ENCODE measurements at places on chromosomes 4 and X.

DNA sequence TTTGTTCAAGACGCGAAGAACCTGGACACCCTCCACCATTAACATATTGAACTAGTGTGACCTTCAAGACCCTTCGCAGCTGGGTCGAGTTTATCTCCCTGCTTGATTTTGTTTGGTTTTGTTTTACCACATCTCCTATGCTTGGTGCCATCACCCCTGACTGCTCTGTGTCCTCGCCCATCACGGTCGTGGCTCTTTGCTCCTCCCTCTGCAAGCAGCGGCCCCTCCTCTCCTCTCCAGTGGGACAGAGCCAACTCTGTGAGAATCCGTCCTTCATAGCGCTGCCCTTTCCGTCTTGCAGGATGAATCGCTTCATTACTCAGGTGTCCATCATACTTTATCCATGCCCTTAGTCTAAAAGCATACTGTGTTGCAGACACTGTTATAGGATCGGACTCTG, 9.1 kb upstream of the FAM149A start:
- no peak for DNase-seq

DNA sequence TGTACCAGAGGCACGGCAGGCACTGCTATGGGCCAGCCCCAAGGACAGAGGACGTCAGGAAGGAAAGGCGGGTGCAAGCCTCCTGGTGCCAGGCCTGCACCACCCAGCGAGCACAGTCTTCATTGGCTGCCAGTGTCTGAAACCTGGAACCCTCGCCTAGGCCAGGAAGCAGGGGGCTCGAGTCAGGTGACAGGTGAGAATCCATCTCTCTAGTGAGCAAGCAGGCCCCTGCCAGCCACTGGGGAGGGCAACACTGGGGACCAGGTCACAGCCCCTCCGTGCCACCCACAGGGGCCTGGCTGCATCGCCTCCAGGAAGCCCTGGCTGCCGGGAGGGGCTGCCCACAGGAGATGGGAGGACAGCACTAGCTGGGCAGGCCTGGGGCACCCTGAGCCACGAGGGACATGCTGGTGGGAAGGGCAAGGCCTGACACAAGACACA, 6.9 kb upstream of the HAUS3 start:
- no peak for DNase-seq

GRCh38 chr4:163808011-163808410, 313.5 kb downstream of the TMA16 start:
- DNase-seq: no peak

GRCh38 chr4:102163404-102164140, 181.7 kb downstream of the SLC39A8 start:
- DNase-seq: no peak

DNA sequence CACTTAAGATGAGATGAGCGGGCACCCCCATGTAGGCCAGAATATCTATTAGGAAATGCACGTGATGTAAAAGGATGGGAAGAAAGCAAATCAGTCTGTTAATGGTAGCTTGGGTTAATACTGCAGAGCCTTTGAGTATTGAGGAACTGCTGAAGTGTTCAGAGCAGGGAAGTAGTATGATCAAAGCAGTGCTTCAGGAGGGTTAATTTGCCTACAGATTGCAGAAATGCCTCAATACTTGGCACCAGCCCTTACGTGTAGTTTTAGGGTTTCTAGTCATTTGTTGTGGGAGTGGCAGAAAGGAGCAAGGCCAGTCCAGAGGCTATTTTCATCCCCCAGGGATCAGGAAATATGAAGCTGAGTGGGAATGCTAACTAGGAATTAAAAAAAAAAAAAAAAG, 19.7 kb downstream of the ZFX start:
- DNase-seq: no peak

DNA sequence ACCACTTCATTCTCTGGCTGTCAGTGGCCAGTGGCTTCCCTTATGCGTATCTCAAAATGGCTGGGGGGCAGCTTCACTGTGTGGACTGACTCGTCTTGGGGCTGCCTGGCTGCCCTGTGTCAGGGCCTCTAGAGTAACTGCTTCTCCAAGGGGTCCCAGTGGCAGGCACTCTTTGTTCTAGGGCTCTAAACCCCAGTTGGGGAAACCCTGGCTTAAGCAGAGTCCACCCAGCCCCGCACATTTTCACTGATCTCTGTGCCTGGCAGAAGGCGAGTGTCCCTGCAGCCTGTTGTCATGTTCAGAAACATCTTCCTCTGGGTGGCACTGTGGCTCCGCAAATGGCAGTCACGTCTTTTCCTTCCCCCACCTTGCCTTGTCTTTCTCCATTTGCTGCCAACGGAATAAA, 59.7 kb downstream of the NBDY start:
- peak; percentile 72 for DNase-seq

DNA sequence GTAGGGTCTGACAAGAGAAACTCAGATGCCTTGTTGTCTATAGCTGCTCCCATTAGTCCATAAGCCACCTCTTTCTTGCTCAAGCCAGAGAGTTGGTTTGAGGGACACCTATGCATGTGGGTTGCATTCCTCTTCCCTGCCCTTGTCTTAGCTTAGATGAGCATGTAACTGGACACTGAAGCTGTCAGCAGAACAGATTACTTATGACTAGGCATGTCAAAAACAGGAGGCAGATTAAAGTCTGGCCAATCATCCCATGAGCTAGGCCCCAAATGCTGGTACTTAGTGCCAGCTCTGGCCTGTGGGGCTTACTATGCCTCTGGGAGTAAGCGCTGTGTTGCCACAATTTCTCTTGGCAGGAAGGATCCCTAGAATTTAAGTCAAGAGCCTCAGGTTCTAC, 215.2 kb downstream of the AR start:
- no peak for DNase-seq

DNA sequence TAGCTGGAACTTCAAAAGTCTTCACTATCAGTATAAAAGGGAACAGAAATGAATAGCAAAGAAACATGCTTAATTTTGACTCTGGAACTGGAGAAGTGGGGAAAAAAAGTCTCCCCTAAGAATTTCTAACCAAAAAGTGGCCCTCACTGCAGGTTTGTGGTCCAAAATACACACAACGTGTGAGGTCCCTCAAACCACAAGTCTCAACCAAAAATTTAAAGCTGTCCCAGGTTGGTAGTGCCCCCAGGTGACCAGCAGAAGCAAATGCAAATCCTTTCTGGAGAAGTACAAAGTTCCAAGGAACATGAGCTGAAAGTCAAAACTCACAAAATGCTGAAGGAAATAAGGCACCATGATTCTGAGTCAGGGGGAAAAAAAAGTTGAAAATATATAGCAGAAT, 23.6 kb upstream of the VAMP7 start:
- peak; percentile 10 for DNase-seq

DNA sequence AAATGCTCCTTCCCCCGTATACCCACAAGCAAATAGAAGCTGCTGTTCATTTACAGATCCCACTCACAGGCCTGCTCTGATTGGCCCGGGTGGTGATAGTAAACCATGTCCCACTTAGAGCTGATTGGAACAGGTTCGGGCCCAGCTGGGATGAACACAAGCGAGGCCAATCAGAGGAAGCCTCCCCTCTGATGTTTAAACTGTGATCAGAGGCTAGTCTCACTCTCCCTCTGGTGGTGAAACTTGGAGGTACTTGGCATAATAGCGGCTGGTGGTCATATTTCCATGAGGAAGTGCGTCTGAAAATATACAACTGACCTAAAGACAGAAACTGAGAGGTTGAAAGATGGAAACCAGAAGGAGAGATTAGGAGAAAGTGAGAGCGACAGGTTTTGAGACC, 51.5 kb upstream of the TRPC3 start:
- DNase-seq: peak; percentile 42
